NCI-H2107 (cell line): ENCODE measurements at places on chromosomes 3 and 15.

GRCh38 chr3:147422601-147423536, 13.7 kb downstream of the ZIC1 start:
- DNase-seq, result no peak

GRCh38 chr15:64423970-64424369, 36.3 kb downstream of the TRIP4 start:
- no peak for DNase-seq

GRCh38 chr15:35088329-35088728, 3.2 kb upstream of the NANOGP8 start:
- no peak for DNase-seq

DNA sequence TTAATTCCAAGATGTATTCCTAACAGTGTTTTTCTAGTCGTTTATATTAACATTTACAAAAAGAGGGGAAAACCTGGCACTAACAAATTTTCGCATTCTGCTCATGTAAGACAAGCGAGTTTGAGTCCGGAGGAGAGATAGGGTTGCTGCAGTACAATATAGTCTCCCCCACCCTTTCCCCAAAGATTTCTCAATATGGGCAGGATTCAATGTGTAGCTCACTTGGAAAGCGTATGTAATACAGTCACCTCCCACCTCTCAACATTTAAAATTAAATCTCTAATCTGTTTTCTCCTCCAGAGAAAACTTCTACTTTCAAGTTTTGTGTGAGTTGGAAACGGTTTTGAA, 57.9 kb downstream of the CMSS1 start:
- no peak for DNase-seq

- no peak for DNase-seq
Observed at GRCh38 chr3:100665230-100665629, 44.1 kb upstream of the TFG start.

DNA sequence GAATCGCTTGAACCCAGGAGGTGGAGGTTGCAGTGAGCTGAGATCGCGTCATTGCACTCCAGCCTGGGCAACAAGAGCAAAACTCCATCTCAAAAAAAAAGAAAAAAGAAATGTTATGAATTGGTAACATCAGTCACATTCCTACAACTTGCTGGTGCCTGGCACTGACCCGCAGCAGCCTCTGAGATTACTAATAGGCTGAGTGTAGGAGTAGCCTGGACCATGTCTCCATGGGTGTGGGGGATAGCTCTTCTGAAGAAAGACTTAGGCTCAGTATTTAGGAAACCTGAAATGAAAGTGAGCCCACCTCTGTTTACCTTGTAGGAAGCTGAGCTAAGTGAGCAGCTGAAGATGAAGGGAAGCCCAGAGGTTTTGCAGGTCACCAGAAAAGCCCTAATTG, 148.3 kb downstream of the LRRC28 start:
- no peak for DNase-seq

DNA sequence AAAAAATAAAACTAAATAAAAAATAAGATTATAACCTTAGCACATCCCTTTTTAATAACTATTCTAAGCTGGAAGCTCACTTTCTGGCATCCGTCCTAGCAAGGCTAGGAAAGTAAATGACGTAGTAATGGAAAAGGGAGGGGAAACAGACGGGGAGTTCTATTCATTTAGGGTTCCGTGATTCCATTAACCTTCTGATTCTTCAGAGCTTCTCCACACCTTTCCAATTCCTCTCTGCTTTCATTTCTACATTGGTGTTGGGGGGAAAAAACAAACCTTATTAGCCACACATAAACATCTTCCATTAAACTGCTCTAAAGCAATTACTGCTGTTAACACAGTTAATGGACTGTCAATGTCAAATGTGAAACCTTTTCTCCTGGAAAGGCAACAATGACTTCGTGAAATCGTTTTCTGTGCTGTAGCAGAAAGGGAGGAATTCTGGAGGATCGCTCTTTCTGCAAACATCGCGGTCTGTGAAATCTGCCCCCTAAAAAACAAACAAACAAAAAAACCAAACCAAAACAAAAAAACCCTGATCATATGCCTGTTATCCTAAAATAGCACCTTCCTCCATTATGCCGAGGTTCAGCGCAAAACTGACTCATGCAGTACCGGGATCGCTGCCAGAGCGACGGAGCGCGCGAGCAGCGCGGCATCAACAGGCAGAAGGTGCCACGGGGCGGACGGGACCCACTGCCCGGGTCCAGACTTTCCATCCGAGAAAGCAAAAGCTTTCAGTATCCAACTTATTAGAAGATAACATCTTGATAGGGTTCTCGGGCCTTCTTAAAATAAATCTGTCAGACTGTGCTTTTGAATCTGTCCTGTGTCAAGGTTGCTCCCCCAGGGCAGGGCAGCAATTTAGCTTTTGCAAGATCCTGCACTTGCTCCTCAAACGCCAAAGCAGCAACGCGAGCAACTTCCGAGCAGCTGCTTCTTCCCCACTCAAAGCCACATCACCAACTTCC, 156.2 kb downstream of the FGF12 start:
- peak; percentile 51 for DNase-seq

DNA sequence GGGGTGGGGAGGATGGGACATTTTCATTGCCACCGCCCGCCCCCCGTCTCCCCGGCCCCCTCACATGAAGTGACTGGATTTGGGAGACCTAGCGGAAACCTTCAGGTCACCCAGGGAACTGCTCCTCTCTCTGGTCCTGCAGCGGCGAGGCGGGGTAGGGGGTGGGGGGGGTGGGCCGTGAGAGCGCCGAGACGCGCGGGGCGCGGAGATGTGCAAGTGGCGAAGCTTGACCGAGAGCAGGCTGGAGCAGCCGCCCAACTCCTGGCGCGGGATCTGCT, 712 bp upstream of the MME start:
- DNase-seq, result no peak

- no peak for DNase-seq
Observed at GRCh38 chr3:127790882-127791183, 31.5 kb downstream of the MGLL start.

GRCh38 chr3:173889596-173889995, 492.1 kb downstream of the NLGN1 start:
- no peak for DNase-seq

DNA sequence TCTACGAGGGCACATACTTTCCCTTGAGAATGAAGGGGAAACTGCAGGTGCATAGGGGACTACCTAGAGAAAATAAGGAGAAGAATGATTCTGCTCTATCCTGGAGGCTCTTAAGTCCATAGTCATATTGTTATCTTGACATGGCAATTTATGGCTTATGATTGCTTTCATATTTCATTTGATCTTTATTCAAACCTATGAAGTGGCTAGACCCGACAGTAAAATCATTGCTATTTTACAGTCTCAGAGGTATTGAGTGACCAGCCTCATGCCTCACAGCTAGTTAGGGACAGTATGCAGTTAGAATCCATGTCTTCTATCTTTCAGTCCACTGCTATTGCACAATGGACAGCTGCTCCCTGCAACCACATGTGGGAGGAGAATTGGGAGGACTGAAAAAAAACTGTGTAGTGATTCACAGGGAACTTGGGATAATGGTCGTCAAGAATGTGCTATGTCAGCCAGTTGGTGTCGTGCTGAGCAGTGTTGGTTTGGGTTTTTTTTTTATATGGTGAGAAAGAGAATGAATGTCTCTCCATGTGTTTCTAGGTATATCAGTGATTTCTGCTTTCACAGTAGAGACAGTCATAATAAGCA, 63.2 kb upstream of the SPPL2A start:
- DNase-seq, result no peak

DNA sequence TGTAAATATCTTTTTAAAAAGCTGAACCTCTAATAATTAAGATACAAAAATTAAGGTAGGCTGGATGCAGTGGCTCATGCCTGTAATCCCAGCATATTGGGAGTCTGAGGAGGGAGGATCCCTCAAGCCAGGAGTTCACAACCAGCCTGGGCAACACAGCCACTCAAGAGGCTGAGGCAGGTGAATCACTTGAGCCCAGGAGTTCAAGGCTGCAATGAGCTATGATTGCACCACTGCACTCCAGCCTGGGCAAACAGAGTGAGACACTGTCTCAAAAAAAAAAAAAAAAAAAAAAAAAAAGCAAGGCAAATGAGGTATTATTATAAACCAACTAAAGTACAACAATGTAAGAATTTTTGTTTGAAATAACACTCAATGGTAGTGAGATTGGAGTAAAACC, 47.6 kb downstream of the EFHB start:
- no peak for DNase-seq

DNA sequence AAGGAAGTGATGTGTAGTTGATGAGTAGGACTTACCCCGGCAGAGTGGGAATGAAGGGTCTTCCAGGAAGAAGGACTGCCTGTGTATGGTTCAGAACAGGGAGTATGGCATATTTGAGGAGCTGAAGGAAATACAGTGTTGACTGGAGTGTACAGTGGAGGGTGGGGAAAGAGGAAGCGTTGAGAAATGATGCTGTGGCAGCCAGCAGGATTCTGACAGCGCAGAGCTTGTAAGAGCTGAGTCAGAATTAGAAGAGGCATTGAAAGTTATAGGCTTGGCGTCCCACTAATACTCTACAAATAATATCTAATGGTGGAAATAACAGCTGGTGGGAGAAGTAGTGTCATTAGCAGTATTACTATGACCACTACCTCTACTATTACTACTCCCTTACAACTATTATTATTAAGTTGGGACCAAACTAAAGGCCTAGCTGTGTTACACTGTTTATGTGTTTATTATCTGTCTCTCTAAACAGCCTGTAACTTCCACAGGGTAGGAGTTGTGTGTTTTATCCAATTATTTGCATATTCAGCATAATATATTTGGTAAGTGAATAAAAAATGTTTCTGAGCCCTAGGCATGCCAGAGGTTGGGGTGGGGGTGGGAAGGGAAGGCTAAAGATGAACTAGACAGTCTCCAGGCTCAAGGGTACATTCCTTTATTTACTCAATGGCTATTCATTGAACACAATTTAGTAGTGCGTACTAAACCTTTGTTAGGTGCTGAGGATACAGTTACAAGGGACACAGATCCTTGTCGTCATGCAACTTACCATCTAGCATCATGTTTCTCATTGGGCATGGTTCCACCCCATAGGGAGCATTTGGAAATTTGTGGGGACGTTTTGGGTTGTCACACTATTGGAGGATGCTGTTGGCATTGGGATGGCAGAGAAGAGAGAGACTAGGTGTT, 428.8 kb upstream of the ONECUT1 start:
- DNase-seq, result no peak

DNA sequence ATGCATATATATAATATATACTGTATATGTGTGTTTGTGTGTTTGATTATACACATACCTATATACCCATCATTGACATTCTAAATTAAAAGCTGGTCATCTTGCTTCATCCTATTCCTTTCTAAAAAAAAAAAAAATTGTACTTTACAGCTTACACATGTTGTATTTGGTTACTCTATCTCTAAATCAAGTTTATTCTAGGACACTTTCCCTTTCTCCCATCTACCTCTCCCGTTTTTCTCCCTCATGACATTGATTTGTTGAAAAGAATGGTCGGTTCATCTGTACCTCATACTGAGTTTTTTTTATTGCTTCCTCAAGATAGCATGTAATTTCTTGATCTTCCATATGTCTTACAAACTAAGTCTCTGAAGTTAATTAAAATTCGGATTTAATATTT, 26.9 kb downstream of the GABPB1 start:
- DNase-seq, result no peak
